ENCODE measurements at places on chromosomes 5 and 9. TPM values are rescaled to one million over a fixed set of nuclear protein-coding genes. Genes with fewer than 3 reads are reported as not detected.

The CEL gene
- 0.20 TPM for total RNA-seq

The IFNA21 gene
- total RNA-seq: not detected

The FOXD4L3 gene
- total RNA-seq: not detected

The GGTA1 gene
- 1.8 TPM for total RNA-seq

The NANS gene
- total RNA-seq: 43.2 TPM

The GRIA1 gene
- total RNA-seq: not detected

The SYNPO gene
- total RNA-seq: 35.6 TPM

The PCDHA4 gene
- 0.09 TPM for total RNA-seq

The SPINK13 gene
- total RNA-seq: not detected

The ANKRA2 gene
- total RNA-seq: 8.8 TPM

The PCDHA6 gene
- total RNA-seq: not detected

The HTR1A gene
- 0.18 TPM for total RNA-seq

The RNF38 gene
- total RNA-seq: 11.7 TPM

The SV2C gene
- not detected for total RNA-seq

The SLC34A3 gene
- not detected for total RNA-seq

The ANXA6 gene
- total RNA-seq: 236 TPM

The ANKRD31 gene
- total RNA-seq: 0.02 TPM

The PLAC8L1 gene
- not detected for total RNA-seq

The FAXDC2 gene
- 98.1 TPM for total RNA-seq

The PLEKHG4B gene
- not detected for total RNA-seq

The ZNF366 gene
- total RNA-seq: 0.81 TPM

The INSL6 gene
- total RNA-seq: not detected

The PCDHGA4 gene
- 0.51 TPM for total RNA-seq

The RALGPS1 gene
- 2.0 TPM for total RNA-seq

The FANCC gene
- total RNA-seq: 27.9 TPM

The SPEF2 gene
- total RNA-seq: 1.00 TPM

All from right lobe of liver (tissue), 6 donors.